ENCODE measurements at places on chromosomes 5 and 9.

DNA sequence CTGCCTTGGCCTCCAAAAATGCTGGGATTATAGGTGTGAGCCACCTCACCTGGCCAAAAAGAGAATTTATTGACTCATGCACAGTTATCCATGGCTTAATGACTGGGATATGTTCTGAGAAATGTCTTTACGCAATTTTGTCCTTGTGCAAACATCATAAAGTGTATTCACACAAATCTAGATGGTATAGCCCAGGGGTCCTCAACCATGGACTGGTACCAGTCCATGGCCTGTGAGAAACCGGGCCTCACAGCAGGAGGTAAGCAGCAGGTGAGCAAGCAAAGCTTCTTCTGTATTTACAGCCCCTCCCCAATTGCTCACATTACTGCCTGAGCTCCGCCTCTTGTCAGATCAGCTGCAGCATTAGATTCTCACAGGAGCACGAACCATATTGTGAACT lies 12.4 kb upstream of the SIL1 start:
- DNase-seq, result no peak

GRCh38 chr5:176538989-176539384 lies 1.8 kb upstream of the RNF44 start:
- no peak for DNase-seq

- DNase-seq, result no peak
These were observed 11.8 kb upstream of the LNPEP start for GRCh38 chr5:96924016-96924443.

DNA sequence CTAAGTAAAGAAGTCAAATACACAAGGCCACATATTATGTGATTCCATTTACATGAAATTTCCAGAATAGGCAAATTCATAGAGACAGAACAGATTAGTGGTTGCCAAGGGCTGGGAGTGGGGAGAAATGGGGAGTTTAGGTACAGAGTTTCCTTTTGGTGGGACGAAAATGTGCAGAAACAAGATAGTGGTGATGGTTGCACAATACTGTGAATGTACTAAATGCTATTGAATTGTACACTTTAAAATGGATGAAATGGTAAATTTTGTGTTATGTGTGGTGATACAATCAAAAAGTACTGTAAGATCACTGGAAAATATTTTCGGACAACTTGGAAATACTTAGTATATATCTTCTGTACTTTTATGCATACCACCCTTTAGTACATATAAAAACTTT lies 15.0 kb downstream of the ECM2 start:
- no peak for DNase-seq

GRCh38 chr5:17235731-17236330 lies 18.4 kb downstream of the BASP1 start:
- DNase-seq, result no peak

DNA sequence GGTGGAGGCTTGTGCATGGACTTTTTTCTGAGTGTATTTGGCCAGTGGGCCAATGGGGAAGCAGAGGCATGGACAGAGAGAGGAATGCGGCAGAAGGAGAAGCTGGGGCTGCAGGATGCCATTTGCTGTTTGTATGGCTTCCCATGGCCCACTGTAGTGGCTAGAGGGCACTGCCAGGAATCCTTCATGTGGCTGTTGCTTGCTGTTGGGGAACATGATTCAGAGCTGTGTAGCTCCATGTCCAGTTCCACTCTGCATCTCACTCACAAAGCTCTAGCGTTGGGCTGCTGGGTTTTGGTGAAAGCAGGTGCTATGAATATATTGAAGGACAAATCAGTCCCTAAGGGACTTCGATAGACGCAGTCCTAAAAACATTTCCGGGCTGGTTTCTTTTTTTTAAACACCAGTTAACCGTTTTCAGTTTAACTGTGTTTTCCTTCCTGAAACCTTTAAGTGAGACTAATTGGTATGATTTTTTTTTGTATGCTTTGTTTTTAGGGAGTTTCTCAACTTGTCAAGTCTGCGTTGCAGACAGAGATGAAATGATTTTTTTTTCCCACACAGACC lies 51.3 kb downstream of the SLC22A5 start:
- DNase-seq, result peak; percentile 42

Measured in tibial artery (tissue), 4 donors.